Fibroblast of skin of left biceps (primary cell): ENCODE measurements at places on chromosomes 4 and X.

DNA sequence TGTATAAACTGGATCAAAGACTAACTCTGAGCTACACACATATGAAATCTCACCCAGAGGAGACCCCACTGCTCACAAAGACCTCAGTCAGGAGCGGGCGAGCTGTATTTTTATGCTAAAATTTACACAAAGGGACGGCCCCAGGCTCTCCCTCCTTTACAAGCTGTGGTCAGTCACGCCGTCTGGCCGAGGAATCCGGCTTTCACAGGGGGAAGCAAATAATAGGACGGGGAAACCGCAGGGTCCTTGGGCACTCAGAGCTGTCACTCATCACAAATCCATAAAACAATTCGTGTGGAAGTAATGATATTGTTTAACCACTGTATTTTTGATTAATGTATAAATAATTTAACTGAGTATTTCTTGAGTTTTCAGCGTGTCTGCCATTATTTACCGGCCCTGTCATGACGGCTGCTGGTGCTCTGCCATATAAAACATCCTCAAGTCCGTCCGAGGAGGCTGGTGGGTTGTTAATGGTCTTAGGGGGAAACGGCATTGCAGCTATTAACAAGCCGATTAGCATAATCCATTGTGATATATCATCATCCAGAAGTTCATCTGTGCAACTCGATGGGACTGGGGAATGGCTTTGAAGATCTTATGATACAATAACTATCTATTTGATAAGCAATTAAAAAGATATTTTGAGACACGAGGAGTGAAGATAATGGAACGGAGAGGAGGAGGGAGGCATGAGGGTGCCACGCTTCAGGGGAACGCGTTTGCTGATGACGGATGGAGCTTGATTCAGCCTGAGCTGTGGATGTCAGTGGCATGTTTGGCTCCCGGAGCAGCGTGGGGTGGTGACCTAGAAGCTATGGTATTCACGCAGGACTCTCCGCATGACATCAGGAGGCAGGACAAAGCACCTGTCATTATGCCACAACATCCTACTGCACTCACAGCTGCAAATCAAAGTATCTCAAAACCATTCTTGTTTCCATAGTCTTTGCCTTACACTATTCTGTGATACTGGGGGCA lies 150.9 kb downstream of the SHOX start:
- DNase-seq, result no peak

DNA sequence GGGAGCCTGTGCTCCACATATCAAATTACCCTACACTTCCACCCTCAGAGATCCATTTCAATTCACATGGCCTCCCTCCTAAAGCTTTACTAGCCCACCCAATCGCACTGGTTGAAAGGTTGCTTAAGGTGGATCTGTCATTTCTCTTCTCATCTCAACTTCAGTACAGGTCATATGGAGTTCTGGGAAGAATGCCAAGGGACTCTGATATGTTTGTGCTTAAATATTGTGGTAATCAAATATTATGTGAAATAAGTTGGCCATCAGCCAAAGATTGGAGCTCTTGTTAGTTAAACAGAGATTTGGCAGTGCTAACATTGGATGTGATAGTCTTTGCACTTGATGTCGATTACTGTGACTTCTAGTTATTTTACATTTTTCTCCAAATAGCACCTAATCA lies 20.5 kb downstream of the SEPTIN6 start:
- DNase-seq, result no peak

DNA sequence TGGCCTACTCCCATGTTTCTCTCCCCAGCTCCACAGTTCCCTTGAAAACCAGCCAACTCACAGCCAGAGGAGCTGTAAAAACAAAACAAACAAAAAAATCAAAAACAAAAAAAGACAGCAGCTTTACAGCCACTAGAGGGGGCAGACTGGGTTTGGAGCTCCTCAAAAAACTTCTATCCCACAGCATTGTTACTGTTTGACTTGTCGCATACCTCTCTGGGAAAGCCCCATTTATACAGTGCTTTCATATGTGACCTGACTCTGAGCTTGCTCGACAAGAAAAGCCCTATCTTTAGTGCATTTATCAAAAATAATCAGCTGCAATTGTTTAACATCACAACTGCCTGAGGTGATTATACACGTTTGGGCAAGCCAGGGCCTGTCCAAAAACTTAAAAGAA lies 21.6 kb downstream of the TSPAN6 start:
- DNase-seq, result no peak

DNA sequence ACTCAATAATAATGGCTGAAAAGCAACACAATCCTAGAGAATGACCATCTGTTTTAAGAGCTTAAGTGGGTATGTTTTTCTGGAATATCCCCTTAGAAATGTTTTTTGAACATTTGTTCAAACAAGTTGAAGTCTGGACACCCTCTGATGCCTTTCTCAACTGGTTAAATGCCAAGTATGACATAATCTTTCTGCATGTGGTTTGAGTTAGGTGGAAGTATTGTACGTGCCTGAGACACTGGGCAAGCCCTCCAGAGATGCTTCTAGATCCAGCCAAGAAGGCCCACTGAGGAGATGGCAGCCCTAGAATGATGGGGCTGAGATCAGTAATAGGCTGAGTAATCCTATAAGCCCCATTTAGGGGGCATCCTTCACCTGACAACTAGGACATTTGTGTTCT lies 493.1 kb downstream of the MAGEE1 start:
- no peak for DNase-seq

GRCh38 chr4:175720067-175720466 lies 92.0 kb downstream of the GPM6A start:
- no peak for DNase-seq

DNA sequence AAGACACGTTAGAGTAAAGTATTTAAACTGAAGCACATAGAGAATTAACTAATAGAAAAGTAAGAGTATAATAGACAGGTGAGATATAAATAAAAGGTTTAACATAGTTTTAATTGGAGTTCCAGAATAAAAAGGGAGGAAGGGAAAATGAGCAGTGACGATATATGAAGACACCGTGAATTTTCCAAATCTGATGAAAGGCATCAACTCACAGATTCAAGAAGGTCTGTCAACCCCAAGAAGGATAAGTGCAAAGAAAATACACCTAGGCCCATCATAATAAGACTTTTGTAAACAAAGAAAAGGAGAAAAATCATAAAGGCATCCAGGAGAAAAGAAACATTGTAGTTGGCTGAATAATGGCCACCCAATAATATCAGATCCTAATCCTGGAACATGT lies 43.9 kb upstream of the RAP2C start:
- no peak for DNase-seq

GRCh38 chrX:118718737-118719136 lies 8.7 kb upstream of the IL13RA1 start:
- no peak for DNase-seq

DNA sequence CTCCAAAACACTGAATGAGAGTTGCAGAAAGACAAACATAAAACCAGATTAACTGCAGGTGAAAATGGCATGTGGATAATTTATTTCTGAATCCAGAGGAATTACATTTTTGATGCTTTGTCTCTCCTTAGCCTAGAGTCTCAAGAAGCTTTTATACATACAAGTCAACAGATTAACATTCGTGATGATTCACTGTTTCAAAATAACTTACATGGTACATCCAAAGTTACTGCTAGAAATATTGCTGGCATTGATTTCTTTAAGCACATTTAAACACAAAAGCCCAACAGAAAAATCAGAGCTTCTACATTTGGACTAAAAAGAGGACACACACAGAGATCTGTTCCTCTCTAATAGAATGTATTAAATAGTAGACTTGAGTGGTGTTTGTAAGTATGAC lies 105.6 kb downstream of the AMELX start:
- no peak for DNase-seq

DNA sequence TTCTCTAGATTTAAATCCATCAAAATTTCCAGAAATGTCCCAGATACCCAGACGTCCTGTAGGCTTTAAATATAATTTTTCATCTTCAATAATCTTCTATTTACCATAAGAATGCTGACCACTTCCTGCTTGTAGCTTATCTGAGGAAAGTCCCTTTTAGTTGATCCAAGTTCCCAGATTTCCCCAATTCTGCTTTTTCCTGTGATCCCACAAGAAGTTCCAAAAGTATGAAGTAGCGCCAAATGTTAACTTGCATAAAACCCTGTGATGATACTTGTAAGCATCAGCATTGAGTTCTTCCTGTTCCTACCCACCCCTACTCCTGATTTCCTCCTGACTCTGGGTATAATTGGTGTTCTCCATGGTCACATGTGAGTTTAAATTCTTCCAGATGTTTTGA lies 10.6 kb upstream of the TLR8 start:
- DNase-seq, result no peak

GRCh38 chr4:25949173-25949748 lies 35.2 kb downstream of the SMIM20 start:
- DNase-seq, result no peak

- no peak for DNase-seq
These were observed 130.2 kb downstream of the HS3ST1 start for GRCh38 chr4:11298451-11298850.

DNA sequence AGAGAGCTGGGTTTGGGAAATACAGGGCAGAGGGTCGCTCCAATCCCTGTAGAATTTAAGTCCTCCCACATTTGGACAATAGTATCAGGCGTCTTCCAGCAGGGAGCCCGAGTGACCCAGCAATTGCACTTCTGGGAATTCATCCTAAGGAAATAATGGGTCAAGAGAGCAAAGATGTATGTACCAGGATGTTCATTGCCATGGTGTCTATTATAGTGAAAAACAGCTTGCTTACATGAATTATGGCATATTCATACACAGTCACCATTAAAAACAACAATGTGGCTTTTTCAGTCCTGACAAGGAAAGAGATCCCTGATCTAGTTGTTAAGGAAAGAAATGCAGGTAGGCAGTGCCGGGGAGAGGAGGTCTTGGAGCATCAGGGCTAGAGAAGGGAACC lies 167.7 kb downstream of the PJA1 start:
- no peak for DNase-seq

GRCh38 chr4:40557736-40558135 lies 71.9 kb downstream of the RBM47 start:
- DNase-seq, result no peak

DNA sequence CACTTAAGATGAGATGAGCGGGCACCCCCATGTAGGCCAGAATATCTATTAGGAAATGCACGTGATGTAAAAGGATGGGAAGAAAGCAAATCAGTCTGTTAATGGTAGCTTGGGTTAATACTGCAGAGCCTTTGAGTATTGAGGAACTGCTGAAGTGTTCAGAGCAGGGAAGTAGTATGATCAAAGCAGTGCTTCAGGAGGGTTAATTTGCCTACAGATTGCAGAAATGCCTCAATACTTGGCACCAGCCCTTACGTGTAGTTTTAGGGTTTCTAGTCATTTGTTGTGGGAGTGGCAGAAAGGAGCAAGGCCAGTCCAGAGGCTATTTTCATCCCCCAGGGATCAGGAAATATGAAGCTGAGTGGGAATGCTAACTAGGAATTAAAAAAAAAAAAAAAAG lies 19.7 kb downstream of the ZFX start:
- no peak for DNase-seq

DNA sequence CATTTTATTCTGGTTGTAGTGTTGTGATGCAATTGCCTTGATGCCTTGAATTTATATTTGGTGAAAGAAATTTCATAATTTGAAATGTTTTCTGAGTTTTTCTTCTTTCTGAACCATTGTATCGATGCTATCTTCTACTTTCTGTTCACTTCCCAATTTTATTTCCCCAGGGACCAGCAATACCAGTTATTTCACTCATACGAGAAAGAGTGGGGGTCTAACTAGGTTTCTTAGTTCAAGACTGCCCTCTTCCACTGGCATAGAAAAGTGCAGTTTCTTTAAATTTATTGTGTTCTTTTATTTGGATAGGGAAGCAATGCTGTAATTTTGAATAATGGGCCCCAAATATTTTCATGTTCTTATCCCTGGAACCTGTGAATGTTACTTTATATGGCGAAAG lies 544.0 kb upstream of the ADGRL3 start:
- DNase-seq, result no peak

DNA sequence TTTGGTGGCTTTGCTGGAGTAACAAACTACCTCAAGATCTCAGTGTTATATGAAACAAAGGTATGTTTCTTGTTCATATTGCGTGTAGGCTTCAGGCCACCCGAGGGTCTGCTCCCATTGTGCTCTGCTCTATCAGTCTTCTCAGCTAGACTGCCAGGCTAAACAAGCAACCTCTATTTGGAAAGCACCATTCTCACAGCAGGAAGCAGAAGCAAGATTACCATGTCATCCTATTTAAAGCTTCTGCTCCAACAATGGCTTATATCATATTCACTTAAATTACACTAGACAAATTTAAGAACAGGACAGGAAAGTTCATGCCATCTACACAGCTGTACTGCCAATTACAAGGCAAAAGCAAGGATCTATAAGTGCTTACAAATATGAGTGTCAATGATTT lies 385.8 kb downstream of the PPARGC1A start:
- no peak for DNase-seq

DNA sequence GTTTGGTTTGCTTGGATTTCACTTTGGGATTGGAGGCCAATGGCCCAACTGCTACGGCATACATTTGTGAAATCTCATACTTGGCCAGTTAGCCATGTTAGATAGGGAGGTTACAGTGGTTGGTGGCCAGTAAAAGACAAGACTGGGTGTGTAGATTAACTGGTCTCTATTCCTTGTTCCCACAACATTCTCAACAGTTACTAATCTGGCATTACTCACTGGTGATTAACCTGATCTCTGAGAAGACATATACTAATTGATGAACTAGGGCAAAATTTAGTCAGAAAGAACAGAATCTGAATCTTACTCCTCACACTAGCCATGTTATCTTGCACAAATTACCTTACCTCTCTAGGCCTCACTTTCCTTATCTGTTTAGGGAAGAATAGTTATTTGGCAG lies 33.4 kb downstream of the GATB start:
- DNase-seq, result no peak

DNA sequence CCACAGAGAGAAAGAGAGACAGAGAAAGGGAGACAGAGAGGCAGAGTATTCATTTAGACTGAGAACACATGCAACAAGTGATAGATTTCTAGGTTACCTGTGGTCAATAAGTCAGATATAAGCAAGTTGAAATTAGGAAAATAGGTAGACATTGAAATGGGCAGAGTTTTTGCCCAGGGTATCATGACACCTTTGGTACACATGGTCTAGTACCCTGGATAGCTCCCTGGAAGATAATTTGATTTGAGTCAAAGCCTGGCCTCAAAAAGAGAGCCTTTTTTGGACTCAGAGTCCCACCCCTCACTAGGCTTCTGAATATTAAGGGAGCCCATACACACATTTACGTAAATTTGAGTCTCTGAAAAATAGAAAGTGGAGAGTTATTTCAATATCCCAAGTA lies 4.0 kb upstream of the RPS6KA6 start:
- DNase-seq, result no peak
